ENCODE measurements at places on chromosomes 2 and 18. TPM values are rescaled to one million over a fixed set of nuclear protein-coding genes. Genes with fewer than 3 reads are reported as not detected.

- DNase-seq = no peak
These were observed 194.1 kb downstream of the SP3 start for GRCh38 chr2:173770947-173771678.

The NFATC1 gene
- 50.8 TPM for total RNA-seq

The CYS1 gene
- total RNA-seq = 0.11 TPM

The BOK gene
- total RNA-seq = not detected

DNA sequence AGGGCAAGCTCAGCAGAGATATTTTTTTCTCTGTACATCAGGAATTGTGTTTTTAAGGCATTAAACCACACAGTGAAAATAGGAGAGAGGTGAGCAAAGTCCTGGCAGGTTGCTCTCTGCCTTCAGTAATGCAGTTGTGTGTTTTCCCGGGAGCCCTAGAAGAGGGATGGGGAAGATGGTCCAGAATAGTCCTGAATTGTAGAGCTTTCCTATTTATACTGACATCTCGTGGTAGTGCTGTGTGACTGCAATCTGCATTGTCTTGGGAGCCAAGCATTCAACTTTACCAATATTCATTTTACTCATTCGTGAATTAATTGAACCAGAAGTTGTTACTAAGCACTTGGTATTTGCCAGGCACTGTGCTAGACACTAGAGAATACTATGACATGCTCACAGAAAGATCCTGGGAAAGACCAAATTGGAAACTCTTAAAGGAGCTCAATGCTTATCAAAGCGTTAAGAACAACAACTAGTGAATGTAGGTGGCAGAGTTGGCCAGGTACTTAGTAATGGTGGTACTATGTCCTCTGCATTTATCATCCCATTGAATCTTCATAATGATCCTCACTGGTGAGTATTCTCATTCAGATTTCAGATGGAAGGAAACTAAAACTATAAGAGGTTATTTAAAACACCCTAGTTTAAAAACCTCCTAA lies 214.6 kb downstream of the TRIB2 start:
- DNase-seq = no peak

The MSTN gene
- not detected for total RNA-seq

GRCh38 chr18:39806525-39806924 lies 2148.5 kb upstream of the PIK3C3 start:
- DNase-seq = no peak

DNA sequence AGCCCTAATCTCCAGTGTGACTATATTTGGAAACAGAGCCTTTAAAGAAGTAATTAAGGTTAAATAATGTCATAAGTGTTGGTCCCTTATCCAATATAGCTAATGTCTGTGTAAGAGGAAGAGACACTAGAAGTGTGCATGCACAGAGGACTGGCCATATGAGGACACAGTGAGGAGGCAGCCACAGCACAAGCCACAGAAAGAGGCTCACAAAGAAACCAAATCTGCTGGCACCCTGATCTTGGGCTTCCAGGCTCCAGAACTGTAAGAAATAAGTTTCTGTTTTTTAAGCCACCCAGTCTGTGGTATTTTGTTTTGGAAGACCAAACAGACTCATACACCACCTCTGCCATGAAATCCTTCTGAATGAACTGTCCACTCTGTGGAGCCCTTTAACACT lies 186.4 kb upstream of the SLC39A10 start:
- DNase-seq = no peak

DNA sequence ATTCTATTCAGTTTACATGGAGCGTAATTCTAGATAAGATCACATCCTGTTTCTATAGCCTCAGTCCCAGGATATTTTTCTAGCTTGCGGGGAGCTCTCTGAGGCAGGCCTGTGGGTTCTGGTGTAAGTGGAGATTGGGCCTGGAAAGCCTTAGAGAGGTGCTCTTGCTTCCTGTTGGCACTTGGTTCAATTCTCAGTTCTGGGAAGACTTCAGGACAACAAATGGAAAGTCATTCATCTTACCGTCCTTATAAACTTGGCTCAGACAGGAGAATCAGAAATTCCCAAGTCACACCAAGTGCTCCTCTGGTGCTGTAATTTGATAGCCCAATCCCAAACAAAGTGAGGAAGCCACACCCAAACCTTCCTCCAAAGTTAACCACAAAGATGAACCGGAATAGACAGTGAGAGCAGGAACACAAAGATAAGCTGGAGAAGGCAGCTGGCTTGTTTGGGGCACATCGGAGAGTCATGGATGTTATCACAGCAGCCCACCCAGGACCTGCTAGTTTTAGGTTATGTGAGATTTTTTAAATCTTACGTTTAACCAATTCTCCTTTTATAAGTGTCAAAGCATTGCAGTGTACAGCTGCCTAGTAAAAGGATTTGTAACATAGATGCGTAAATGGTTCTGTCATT lies 144.3 kb upstream of the MAP3K20 start:
- DNase-seq = no peak

DNA sequence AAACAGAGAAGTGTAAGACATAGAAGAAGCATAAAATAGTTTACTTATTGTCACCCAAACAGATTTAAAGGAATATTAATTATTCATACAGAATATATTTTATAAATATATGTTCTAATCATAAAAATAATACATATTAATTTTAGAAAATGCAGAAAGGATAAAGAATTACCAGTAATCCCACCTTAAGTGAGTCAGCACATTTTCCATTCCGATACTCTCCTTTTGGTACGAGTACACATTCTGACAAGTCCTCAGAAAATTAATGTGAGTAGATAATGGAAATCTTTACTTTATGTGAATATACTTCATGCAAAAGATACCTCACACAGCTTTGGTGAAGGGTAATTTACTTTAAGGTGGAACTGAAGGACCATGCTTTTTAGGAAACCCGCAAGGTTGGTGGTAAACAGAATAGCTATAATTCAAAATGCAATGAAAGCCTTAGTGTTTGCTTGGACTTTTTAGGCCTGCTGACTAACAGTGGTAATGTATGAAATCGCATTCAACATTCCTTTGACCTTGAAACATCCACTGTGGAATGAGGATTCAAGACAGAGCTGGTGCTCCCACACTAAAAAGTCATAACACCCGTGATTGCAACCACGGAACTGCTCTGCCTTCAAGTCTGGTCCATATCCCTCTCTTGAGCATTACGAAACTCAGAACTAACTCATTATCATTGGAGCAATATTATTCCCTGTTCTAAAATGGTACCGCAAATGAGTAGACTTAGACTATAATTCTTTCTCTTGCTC lies 28.1 kb upstream of the HTR2B start:
- DNase-seq = no peak

The CERKL gene
- not detected for total RNA-seq

GRCh38 chr18:12325726-12326245 lies 17.7 kb downstream of the TUBB6 start:
- no peak for DNase-seq

GRCh38 chr2:88933980-88934379 lies 242.5 kb downstream of the RPIA start:
- DNase-seq = no peak

- no peak for DNase-seq
These were observed 79.4 kb upstream of the TCF7L1 start for GRCh38 chr2:85053802-85054201.

The SLC9A2 gene
- total RNA-seq = not detected

The AGXT gene
- total RNA-seq = not detected

GRCh38 chr2:160308915-160309314 lies 108.8 kb upstream of the ITGB6 start:
- DNase-seq = no peak

DNA sequence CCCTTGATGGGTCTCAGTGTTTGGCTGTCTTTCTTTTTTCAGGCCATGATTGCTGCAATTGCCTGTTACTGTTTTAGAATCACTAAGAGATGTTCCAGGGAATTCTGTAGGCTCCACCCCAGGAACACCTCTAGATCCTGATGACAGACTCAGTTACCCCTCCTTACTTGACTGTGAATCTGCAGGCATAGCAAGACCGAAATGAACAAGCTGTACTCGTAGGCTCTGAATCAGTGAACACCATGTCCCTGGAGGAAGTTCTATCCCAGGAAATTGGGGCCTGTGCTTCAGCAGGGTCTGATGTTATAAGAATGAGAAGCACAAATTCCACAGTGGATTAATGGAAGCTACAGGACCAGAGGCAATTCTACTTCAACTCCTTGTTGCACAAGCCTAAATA lies 148.6 kb downstream of the COPS8 start:
- no peak for DNase-seq

The CDH20 gene
- total RNA-seq = 0.17 TPM

DNA sequence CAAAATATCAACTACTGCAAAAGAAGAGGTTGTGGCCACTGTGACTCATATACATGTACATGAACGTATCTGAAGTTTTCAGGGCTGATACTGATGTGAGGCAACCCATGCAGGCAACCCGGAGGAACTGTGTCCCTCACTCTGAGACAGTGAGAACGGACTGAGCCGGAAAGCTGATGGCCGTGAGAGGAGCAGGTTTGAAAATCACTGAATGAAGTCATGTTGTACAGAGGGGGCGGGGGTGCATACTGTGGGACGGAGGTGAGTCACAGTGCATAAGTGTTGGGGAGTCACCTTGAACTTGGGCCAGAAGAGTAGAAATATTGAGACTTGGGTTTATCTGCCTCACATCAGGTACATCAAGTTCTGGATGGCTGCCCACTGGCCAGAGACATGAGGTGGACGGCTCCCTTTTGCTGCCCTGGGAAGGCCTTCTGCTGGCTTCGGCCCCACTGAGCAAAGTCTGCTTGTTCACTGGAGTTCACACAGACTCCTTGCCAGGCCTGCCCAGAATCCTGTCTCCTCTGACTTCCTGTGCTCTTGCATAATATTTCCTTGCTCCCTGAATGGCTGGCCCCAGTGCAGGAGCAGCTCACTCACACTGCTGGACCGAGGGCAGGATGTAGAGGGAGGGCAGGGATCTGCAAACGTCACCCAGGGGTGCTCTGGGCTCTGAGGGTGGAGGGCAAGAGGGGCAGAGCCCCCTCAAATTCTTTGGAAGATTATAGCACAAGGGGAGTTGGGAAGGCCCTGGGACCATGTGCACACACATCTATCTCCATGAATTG lies 18.1 kb downstream of the EPAS1 start:
- DNase-seq = no peak

GRCh38 chr2:7102826-7103225 lies 185.6 kb downstream of the RNF144A start:
- DNase-seq = no peak

The PROKR1 gene
- total RNA-seq = not detected

The HMSD gene
- total RNA-seq = not detected

GRCh38 chr2:169716238-169716886 lies 17.3 kb upstream of the KLHL23 start:
- DNase-seq = no peak

DNA sequence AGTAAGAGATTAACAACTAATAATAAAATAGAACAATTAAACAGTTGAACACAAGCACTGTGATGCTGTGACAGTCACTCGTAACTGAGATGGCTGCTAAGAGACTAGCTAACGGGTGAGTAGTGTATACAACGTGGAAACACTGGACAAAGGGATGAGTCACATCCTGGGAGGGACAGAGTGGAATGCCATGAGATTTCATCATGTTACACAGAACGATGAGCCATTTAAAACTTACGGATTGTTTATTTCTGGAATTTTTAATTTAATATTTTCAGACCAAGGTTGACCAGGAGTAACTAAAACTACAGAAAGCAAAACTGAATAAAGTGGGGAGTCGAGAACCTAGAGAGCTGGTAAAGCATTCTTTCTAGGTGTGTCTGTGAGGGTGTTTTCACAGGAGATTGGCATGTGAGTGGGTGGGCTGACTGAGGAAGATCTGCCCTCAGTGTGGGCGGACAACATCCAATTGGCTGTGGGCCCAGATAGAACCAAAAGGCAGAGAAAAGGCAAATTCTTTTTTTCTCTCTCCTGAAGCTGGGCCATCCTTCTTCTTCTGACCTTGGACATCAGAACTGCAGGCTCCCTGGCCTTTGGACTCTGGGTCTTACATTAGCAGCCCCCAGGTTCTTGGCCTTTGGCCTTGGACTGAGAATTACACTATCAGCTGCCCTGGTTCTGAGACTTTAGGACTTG lies 14.6 kb downstream of the TMSB10 start:
- DNase-seq = no peak

DNA sequence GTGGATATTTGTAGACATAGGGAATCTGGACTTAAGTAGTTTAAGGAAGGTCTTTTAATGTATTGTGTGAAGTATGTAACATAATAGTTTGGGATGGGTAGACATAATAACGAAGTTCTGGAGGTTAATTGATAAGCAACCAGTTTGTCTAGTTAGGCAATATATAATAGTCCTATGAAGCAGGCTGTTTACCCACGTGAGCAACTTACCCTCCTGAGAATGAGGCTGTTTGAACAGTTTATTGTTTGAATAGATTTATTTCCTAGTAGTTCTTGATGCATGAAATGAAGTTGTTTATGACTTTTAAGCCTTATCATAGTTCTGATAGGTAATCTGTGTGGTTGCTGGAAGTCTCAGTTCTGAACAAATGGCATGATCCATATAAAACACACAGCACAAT lies 361.5 kb downstream of the GALNT13 start:
- DNase-seq = no peak

GRCh38 chr2:18514526-18515461 lies 45.7 kb downstream of the RDH14 start:
- DNase-seq = no peak

- DNase-seq = no peak
These were observed 11.6 kb upstream of the PTPN4 start for GRCh38 chr2:119748135-119748534.

DNA sequence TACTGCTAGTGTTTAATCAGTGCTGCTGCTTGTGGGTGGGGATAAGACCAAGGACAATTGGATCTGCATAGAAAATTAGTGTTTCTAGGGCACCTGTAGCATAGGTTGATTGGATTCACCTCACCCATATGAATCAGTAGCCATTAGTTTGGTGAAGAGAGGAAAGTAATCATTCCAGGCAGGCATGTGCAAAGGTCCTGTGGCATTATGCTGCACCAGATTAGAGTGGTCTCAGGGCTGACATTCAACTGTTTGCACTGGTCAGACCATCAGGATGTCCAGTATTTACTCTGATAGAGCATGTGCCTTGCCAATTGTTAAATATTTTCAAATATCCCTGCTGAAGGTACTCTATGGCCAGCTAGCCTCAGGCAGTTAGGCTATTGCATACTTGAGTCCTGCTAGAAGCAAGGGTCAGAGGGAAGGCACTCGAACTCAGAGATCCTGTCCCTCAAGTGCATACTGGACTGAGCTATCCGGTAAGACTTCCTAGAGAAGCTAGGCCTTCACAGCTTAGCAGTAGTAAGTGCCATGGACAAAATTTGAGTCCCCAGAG lies 64.7 kb downstream of the SKA1 start:
- DNase-seq = no peak

GRCh38 chr2:13921245-13921644 lies 711.3 kb upstream of the LRATD1 start:
- no peak for DNase-seq

DNA sequence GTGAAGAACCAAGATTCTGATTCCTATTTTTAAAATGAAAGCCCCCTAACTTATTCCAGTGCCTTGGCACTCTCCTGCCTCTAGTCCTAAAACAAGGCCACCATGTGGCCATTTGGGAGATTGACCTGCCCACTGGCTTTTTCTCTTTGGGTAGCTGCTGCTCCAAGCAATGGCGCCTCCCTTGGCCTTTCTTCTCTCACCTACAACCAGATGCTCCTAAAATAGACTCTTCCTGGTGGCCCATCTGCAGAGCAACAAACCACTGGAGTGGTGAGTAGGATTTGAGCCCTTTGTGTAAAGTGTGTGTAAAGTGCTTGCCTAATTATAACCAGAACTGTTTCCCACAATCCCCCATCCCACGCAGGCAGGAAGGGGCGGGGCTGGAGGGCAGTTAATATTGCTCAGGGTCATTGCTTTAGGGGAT lies 114.2 kb downstream of the FHOD3 start:
- no peak for DNase-seq

GRCh38 chr2:55156326-55156725 lies 75.8 kb downstream of the CLHC1 start:
- DNase-seq = no peak

The RNMT gene
- 44.0 TPM for total RNA-seq

GRCh38 chr2:8870441-8870840 lies 33.0 kb upstream of the KIDINS220 start:
- no peak for DNase-seq

All from activated naive CD8-positive, alpha-beta T cell treated with anti-CD3 and anti-CD28 coated beads, Interleukin-2, amount 10 ng/mL, durations not matched to agents 7 days and 5 days (primary cell).